ENCODE measurements at places on chromosomes 1 and 21.

DNA sequence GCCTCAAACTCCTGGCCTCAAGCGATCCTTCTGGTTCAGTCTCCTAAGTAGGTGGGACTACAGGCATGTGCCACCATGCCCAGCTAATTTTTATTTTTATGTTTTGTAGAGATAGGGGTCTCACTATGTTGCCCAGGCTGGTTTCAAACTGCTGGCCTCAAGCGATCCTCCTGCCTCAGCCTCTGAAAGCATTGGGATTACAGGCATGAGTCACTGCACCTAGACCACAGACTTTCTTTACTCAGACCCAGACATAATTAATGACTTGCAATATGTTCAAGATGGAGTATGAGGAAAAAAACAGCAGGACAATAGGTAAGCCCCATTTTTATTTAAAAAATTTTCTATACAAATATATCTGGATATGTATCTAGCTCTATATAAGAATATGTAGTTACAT, 13.2 kb downstream of the KANK4 start:
- H3K4me3 ChIP-seq, result no peak overlapping the region
- H3K27me3 ChIP-seq, result peaks cover 8% of the 10 kb centered on the region
- no peaks in the 10 kb centered on the region for H3K4me1 ChIP-seq
- H3K27ac ChIP-seq, result no peak overlapping the region
- no peaks in the 10 kb centered on the region for H3K36me3 ChIP-seq

GRCh38 chr1:43518935-43519686, 11.6 kb upstream of the PTPRF start:
- no peak for DNase-seq
- H3K27me3 ChIP-seq, result peaks cover 43% of the 10 kb centered on the region
- H3K4me1 ChIP-seq, result no peaks in the 10 kb centered on the region

DNA sequence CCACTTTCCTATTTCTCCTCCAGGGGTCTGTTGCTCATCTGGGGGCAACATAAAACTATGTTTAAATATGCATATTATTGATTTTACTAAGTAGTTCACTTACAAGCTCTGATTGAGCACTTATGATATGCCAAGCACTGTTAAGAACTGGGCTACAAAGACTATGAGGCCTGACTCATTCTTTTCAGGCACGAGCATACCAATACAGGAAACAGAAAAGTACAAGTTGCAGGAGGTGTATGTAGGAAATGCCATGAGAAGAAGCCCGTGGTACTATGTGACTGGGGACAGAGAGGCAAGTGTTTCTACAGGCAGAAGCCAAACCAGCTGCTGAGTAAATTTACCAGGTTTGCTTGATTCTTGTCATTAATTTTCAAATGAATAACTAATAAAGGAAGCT, 120.4 kb upstream of the PTGFR start:
- no peak overlapping the region for H3K4me3 ChIP-seq
- DNase-seq, result no peak
- H3K4me1 ChIP-seq, result no peaks in the 10 kb centered on the region
- H3K27ac ChIP-seq, result no peak overlapping the region
- H3K27me3 ChIP-seq, result no peaks in the 10 kb centered on the region
- no peaks in the 10 kb centered on the region for H3K36me3 ChIP-seq

DNA sequence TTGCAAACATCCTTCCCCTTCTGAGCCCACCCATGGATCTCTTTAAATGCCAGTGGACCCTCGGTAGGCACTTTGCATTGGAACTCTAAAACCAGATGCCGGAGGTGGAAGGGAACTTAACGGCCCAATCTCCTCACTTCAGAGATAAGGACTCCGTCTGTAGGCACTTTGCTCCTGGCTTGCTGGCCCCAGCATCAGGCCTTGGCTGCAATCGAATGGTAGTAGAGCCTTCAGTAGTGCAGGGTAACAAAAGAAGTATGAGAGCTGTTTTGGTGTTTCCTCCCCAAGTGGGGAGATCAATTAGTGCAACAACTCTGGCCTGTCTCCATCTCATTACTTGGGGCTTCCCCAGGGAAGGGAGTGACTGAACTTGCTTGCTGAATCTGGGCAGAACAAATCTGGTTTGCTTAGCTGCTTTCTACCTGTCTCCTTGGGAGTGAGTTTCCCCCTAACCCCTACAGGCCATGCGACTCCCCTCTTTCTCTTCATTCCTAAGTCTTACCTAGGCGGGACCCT, 70.8 kb downstream of the TENT5C start:
- no peaks in the 10 kb centered on the region for H3K27me3 ChIP-seq
- H3K27ac ChIP-seq, result no peak overlapping the region
- H3K4me3 ChIP-seq, result no peak overlapping the region
- H3K4me1 ChIP-seq, result peaks cover 28% of the 10 kb centered on the region
- DNase-seq, result no peak

GRCh38 chr1:18452550-18452949, 28.2 kb upstream of the KLHDC7A start:
- no peak for DNase-seq
- H3K4me3 ChIP-seq, result no peak overlapping the region
- H3K36me3 ChIP-seq, result no peaks in the 10 kb centered on the region
- no peaks in the 10 kb centered on the region for H3K4me1 ChIP-seq
- H3K27me3 ChIP-seq, result no peaks in the 10 kb centered on the region
- no peak overlapping the region for H3K27ac ChIP-seq

DNA sequence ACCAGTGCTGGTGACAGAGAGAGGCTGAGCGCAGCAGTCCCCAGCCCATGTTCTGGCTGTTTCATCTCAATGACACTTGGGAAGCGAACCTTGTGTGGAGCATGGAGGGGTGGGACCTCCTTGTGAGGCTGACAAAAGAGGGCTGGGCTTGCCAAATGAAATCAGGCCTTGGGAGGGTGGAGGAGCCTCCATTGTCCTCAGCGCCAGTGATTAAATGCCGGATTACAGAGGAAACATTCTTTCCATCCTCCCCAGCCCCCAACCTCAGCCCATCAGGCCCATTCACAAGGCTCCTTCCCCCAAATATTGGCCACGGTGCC, 63.3 kb upstream of the PAXBP1 start:
- H3K27ac ChIP-seq, result no peak overlapping the region
- H3K27me3 ChIP-seq, result peaks cover 11% of the 10 kb centered on the region
- no peak for DNase-seq

DNA sequence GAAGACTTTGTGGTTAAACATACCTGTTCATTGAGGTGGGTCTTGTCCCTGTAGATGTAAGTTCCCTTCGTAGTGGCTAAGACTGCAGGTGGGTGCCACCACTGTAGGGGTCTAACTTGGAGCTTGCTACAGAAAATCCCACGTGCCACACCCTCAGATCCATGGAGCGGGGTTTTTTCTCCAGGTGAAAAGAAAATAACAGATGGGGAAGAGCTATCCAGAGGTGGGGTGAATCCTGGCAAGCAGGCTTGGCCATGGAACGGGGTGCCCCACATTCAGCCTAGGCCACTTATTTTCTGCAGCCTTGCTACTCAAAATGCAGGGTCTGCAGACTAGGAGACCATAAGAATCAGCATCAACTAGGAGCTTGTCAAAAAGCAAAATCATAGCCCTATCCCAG, 24.0 kb downstream of the EXOC8 start:
- no peaks in the 10 kb centered on the region for H3K27me3 ChIP-seq
- H3K4me3 ChIP-seq, result no peak overlapping the region
- no peak overlapping the region for H3K27ac ChIP-seq

Measured in activated CD4-positive, alpha-beta memory T cell treated with anti-CD3 and anti-CD28 coated beads, Interleukin-2, amount 10 ng/mL, durations not matched to agents 7 days and 5 days (primary cell).